ENCODE measurements at places on chromosomes 7 and 10.

DNA sequence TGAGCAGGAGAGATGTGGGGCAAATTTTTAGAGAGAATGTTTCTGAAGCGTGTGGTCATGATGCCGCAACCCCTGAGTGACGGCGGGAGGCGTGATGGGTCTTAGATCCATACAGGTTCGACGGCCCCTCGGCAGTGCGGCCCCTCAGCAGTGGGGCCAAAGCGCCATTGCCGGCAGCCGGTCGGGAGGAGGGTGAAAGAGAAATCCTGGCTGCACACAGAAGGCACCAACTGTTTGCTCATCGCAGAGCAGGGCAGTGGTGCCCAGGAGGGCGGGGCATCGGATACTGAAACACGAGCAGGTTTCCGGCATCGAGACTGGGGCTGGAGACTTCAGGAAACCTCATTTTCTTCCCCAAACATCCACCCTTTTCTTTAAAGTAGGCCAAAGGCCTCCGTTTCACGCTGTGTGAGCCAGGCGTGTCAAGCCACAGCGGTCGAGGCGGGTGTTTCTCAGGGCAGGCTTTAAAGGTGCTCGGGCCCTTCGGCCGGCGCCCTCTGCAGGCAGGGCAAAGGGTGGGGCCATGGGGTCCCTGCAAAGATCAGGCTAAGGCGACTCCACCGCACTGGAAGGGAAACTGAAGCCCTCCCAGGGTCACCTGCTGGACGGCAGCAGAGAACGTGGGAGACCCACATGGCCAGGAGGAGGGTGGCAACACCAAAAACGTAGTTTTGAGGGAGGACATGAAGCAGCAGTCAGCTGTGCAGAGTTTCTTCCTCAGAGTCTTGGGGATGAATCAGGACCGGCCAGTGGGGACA, 42.0 kb upstream of the PPP2R2D start:
- DNase-seq: no peak

GRCh38 chr10:60426425-60426824, 36.8 kb upstream of the ANK3 start:
- DNase-seq: no peak

DNA sequence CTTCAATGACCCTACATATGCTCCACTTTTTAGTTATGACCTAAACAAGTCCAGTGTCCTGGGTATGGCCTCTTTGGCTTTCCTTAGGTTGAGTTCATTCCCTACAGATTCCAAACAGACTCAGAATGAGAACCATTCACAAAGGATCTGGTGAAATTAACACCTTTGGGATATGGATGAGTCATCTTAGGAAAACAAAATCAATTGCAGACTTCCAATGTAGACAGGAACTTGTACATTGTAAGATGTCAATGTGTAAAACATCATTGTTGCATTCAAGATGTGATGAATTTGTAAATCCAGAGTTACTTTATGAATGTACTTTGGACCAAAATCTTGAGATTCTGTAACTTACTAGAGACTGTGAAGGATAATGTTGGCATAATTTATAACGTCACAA, 43.4 kb upstream of the HECTD2 start:
- no peak for DNase-seq

- no peak for DNase-seq
These were observed 24.7 kb downstream of the ADK start for GRCh38 chr10:74175510-74176379.

DNA sequence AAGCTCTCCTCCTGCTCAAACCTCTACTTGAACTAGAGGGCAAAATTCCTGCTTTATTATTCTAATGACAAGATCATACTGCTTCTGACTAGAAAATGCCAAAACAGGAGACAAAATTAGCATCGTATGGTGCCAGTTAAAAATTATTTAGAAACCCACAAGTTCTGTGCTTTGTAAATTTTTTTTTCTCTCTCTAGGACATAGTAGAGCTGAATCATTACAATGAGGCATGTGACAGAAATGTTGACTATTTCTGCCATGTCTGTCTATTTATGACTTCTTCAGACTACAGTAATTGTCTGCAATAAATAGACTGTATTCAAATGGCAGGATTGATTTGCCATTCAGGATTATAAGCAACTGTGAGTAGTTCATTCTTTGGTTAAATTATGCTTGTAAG, 335.8 kb downstream of the PRPF18 start:
- no peak for DNase-seq

DNA sequence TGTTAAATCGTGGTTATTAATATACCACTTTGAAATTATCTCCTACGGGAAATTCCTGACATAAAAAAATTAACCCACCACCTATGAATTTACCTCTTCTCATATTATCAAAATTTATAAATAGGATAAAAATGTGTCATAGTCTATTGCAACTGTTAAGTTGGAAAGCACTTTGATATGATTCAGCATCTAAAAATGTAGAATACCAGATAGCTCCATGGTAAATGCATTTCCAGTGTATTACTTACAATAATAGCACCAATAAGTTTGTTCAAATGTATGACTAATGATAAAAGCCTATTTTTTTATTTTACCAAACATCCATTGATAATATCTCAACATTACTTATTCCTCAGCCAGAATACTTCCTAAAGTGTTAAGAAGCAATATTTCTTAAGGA, 13.6 kb upstream of the KCND2 start:
- no peak for DNase-seq

- no peak for DNase-seq
These were observed 86.4 kb downstream of the CDK6 start for GRCh38 chr7:92749832-92750446.

GRCh38 chr7:116551692-116552091, 26.9 kb downstream of the CAV1 start:
- no peak for DNase-seq

GRCh38 chr7:99601656-99602310, 3.7 kb downstream of the TMEM225B start:
- DNase-seq: no peak

DNA sequence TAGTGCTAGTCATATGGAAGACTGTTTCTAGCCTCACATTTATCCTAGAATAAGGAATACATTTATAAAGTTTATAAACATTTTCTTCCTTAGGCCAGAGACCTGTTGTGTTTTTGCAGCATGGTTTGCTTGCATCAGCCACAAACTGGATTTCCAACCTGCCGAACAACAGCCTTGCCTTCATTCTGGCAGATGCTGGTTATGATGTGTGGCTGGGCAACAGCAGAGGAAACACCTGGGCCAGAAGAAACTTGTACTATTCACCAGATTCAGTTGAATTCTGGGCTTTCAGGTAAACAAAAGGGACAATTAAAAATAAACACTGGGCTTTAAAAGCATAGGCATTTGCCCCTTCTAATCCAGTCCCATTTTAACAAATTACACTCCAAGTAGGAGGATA, 4.2 kb downstream of the LIPF start:
- DNase-seq: no peak

GRCh38 chr7:105461518-105461917, 60.6 kb downstream of the PUS7 start:
- no peak for DNase-seq

GRCh38 chr7:34912236-34912635, 125.0 kb downstream of the DPY19L1 start:
- no peak for DNase-seq

DNA sequence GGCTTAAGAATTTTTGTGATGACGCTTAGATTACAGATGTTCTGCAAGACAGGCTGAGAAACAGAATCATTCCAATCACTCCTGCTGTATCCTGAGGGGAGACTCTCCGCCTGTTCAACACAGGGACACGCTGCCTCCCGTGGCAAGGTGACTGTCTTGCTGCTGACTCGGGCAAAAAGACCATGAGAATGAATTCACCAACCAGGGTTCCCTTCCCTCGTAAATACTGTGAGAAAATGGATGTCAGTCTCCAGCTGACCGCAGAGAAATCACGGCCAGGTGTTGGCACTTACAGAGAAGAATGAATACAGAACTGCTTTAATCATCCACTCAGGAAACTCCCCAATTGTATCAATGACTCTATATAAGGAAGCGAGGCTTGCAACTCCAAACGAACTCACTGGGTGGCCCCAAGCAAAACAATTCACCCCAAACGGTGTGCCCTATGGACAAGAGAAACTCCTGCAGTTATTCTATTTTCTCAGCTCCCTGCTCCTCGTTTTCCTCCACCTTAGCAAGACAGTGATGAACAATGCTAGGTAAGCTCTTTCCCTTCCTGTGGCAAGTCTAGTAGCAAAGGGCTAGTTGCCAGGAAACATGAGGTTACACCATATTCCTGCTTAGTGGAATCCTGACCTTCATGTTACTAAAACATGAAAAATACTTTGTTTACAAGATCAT, 22.8 kb downstream of the GNA12 start:
- DNase-seq: no peak

GRCh38 chr10:21030091-21030490, 133.0 kb upstream of the NEBL start:
- DNase-seq: no peak

- no peak for DNase-seq
These were observed 64.6 kb downstream of the TFEC start for GRCh38 chr7:115965796-115966475.

DNA sequence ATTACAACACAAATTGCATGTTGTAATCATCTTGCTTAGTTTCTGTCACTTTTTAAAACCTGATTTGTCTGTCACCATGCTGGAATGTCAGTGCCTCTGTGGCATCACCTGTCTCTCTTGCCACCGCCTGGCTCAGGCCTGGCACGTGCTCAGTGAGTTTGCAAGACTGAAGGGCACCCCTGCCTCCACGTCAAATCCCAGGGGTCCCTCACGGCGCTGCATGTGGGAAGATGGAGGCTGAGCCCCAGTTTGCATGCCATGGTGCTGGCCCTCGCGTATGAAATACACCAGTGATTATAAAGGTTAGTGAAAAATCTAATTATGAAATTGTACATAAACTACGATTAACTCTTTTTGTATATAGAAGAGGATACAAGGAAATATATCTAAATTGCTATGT, 51.9 kb upstream of the VIPR2 start:
- no peak for DNase-seq

GRCh38 chr7:66267249-66267648, 62.1 kb downstream of the TPST1 start:
- no peak for DNase-seq

GRCh38 chr10:99853655-99854054, 71.2 kb downstream of the ABCC2 start:
- no peak for DNase-seq

DNA sequence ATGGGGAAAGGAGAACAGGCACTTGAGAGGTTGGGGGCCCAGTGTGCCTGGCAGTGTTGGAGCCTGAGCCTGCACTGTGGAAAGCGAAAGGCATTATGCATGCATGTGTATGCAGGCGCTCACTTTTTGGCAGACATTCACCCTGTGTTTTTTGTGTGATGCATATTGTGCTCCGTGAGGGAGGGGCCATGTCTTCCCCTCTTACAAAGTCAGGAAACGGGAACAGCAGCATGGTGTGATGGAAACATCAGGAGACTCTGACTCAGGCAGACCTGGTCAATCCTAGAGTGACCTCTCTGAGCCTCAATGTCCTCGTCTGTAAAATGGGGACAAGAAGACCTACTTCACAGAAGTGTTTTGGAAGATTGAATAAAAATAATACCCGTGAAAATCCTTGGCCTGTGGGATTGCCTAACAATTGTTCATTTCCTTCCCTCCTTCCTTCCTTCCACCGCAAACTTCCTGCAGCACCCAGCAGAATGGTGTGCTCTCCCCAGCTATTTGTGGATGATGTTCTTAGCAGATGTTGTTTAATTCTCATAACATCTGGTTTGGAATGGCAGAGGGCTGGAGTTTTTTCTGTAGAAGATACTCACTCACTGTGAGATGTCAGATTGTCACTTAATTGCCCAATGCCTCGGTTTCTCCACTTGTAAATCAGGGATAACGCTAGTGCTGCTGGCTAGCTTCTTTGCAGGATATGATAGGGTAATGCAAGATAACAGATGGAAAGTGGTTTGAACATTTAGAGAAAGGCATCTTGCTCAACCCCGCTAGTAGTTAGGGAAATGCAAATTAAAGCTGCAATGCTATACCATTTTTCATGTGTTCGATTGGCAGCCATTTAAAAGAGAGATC, 39.8 kb downstream of the CDH23 start:
- DNase-seq: no peak

DNA sequence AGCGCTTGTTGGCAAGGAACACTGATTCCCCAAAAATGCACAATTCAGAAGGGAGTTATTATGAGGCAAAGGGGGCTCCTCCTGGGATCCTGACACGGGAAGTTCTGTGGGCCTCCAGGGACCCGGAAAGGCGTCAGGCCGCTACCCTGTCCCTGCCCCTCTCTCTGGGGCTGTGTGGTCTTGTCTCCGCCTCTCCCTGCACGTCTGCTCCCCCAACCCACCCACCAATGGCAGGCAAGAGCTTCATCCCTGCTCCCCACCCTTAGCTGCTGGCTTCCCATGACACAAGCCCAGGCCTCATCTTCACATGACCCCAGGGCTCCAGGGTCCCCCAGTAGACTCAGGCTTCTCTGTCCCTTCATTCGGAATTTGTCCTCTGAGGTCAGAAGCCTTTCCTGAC, 31.0 kb upstream of the ADRB1 start:
- no peak for DNase-seq

GRCh38 chr7:154789404-154789803, 213.5 kb downstream of the PAXIP1 start:
- DNase-seq: no peak

DNA sequence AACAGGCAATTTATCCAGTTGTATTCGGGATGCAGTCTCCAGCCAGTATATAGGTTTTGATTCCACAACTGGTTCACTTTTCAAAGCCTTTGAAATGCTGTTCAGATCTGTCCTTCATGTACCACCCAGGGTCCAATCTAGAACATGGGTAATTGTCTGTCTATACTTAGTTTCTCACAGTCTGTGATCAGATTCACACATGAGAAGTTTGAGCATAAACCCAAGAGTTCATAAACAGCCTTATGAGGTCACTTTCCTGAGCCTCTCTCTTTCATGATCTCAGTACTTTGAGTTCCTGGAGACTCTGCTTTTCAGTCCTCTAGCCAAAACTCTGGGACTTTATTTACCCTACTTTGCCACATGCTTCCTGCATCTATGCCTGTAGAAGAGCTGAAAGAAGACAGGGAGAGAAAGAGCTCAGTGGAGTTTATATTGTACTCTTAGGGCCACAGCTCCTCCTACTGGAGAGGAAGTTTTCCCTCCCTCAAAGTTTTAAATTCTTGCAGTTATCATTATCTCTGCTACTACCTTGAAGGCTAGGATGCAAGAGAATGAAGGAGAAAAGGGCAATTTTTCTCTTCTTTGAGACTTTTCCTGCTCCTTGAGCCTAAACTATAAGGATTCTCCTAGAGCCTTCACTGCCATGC, 172.0 kb downstream of the ZEB1 start:
- no peak for DNase-seq

DNA sequence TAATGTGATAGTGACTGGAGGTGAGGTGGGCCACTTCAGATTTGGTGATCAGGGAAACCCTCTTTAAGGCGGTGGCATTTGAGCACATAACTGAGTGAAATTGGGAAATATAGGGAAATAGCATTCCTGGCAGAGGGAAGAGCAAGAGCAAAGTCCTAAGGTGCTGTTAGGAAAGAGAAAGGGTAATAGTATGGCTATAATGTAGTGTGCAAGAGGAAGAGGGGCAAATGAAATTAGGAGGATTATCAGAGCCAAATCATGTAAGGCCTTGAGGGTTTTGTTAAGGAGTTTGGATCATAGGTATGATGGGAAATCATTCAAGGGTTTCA, 27.8 kb upstream of the CYP26C1 start:
- no peak for DNase-seq
